ENCODE measurements at places on chromosomes 11 and 22.

DNA sequence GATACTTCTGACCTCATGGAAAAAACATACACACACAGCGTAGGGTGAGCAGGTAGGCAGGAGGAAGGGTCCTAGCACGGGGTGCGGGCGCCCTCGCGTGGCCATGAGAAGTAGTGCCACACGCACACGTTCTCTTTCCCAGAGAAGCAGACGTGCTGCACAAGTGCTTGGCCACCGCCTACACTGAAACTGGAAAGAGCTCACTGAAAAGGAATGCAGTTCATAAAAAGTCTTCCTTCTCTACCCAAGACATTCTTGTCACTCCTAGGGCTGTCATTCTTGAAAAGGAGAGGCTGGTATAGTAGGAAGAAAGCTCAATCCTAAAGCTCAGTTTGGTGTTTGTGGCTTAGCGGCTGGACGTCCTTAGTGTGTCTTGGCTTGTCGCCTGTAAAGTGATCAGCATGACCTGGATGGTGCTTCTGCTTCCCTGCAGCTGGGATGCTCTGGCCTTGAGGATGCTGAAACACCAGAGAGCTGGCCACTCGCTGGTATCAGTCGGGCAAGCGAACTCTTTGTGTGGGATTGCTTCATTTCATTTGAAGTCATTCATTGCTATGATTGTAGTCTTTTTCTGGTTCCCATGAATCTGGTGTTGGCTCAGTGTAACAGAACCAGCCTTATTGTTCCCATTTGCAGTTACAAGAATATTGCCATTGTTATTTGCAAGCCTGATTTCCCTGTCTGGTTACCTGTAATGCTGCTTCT, 303.8 kb downstream of the NTM start:
- DNase-seq, result peak; percentile 25

DNA sequence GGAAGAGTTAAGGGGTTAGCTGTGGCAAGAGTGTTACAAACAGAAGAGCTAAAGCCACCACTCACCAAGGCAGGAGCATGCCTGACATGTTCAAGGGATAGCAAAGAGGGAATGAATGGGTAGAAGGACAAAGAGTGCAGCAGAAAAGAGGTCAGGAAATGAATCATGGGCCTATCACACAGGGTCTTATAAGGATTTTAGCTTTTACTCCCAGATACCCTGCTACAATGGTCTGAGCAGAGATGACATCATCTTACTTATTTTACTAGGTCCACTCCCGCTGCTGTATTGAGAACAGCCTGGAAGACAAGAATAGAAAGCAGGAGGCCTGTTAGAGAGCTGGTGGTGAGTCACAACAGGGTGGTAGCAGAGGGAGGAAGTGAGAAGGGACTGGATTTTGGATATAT, 9.8 kb downstream of the TRAF6 start:
- no peak for DNase-seq

DNA sequence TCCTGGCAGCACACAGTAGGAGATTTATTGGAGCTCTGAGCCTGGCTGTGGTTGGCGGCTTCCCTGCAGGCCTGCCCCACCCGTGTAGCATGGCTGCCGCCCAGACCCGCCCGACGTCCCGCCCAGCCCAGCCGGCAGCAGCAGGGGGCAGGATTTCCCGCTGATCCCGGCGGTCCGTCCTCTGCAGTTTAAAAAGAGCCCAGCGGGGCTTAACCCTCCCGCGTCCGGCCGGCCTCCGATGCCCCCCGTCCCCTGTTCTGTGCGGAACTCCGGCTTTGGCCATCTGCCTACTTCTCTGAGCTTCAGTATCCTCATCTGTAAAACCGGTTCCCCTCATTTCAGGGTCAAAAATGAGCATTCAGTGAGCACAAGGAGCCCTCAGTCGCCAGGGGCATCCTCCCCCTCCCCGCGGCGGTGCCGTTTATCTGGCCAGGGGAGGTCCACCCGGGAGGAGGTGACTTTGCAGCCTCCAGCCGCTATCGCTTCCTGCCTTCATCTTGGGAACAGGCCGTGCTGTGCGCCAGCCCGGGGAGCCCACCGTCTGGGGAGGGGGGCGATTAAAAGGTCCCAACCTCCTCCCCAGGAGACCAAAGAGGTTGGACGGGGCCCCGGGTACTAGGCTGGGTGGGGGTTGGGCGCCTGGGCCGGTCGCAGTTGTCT, at the start of gene GAS2L1:
Gene GAS2L1, plus strand, starts transcription at position 476 of the 660 bp plus-strand sequence. CDS start 1,456 bp downstream, outside the sequence.
- DNase-seq, result peak; percentile 45

DNA sequence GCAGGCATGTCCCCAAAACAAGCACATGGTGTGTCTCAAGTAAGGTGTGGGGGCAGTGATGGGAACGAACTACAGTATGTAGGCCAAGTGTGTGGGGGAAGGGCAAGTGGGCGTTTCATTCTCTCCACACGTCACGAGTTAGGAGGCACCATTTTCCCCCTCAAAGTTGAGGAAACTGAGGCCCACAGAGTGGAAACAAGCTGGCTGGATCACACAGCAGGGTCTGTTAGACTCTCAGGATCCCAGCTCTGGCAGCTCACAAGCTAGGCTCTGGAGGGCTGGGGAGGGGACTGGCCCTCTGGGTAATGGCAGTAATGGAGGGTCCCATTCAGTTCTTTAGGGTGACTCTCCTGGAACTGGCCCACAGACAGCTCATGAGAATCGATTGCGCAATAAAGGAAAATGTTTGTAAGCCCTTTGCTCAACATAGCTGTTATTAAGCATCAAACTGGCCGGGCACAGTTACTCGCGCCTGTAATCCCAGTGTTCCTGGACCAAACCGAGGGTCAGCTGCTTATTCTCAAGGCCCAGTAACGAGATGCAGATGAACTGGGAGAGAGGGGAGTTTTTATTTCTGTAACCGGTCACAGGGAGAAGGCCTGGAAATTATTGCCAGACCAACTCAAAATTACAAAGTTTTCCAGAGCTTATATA, 24.1 kb upstream of the TUB start:
- no peak for DNase-seq

DNA sequence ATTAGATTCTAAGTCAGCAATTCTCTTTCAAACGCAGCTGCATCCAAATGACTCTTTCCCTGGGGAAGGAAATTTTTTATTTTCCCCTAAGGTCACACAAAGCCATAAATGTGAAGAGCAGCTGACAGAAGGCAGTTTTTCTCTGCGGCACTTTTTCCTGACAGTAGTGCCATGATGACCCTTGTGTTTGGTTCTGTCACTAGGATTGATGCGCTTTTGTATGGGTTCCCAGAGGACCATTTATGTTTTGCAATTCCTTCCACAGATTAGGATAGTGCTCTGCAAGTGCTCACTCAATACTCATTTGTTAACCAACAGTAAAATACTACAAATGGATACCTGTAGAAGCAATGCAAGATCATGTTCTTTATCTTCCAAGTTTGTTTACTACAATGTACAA, 359.6 kb upstream of the CTSC start:
- no peak for DNase-seq

DNA sequence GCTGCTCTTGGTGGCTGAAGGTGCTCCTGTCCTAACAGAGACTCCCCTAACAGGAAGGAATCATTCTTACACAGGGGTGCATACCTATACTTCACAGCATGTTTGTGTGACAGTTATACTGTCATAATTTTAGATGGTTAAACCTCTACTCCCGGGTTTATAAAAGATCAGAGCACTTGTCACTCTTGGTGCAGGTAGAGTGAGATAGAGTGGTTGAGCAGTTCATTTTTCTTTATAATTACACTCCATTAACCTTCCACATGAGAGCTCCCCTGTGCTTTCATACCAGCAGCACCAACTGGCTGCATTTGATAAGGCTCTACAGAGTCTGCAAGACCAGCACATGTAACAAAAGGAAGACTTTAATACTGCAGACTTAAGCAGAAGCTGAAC, 72.9 kb downstream of the LARGE2 start:
- DNase-seq, result no peak

DNA sequence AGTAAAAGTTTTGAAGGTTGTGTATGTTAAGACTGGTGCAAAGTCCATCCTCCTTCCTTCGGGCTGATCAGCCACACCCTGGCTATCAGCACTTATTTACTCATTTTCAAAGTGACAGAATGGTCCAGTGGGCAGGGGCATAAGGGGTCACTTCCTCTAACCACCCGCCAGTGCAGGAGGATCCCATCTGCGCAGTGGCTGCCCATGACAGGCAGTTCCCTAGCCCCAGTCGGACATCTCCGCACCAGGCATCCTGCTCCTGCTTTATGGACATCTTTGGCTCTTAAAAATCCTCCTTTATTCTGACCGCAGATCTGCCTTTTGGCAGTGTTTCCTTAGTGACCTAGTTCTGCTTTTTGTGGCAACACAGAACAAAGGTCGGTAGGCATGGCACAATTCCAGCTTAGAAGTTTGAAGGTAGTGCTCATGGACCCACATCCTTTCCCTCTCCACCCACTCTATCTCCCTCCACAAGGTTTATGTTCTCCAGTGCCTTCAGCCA, 55.9 kb downstream of the BMAL1 start:
- DNase-seq, result no peak

DNA sequence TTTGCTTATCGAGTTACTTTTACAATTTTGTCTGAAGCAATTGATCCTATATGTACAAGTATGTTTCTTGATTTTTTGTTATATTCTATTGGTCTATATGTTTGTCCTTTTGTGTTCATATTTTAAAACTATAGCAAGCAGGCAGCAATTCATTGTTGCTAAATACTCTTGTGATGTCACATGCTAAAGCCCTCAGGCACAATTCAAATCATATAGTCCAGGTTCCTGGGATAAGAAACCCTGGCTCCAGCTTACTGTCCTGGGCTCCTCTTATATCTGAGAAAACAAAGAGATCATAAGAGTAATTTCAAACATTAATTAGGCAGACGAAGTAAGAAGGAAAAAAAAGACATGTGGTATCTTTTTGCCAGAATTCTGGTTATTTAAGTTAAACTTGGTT, 6.6 kb upstream of the CCDC83 start:
- no peak for DNase-seq

- DNase-seq, result no peak
Observed at GRCh38 chr22:27534720-27535125, 266.8 kb downstream of the MN1 start.

Measured in stimulated activated CD4-positive, alpha-beta T cell treated with anti-CD3 and anti-CD28 coated beads, Interleukin-4, amount 100 ng/mL, for 24 hours (primary cell).